ENCODE measurements at places on chromosomes 7 and 10.

DNA sequence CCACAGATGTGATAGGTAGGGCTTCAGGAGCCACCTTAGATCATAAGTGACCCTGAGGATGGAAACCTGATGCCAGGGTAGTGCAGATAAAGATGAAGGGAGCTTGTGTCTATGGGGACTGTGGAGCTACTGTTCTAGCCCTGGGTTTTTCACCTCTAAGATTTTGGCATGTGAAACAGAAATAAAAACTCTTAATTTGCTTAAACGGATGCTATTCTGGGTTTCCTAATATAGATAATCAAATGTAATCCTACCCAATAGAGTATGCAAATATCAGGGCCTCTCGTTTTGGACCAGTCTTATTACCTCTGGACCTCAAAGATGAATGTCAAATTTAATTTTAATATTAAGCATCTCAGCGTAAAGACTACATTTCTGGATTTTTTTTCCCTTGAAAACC, 49.3 kb downstream of the ABCB4 start:
- H3K4me1 ChIP-seq, result no peaks in the 10 kb centered on the region
- no peak overlapping the region for H3K27ac ChIP-seq
- no peaks in the 10 kb centered on the region for H3K36me3 ChIP-seq
- no peaks in the 10 kb centered on the region for H3K27me3 ChIP-seq
- H3K4me3 ChIP-seq, result no peak overlapping the region

DNA sequence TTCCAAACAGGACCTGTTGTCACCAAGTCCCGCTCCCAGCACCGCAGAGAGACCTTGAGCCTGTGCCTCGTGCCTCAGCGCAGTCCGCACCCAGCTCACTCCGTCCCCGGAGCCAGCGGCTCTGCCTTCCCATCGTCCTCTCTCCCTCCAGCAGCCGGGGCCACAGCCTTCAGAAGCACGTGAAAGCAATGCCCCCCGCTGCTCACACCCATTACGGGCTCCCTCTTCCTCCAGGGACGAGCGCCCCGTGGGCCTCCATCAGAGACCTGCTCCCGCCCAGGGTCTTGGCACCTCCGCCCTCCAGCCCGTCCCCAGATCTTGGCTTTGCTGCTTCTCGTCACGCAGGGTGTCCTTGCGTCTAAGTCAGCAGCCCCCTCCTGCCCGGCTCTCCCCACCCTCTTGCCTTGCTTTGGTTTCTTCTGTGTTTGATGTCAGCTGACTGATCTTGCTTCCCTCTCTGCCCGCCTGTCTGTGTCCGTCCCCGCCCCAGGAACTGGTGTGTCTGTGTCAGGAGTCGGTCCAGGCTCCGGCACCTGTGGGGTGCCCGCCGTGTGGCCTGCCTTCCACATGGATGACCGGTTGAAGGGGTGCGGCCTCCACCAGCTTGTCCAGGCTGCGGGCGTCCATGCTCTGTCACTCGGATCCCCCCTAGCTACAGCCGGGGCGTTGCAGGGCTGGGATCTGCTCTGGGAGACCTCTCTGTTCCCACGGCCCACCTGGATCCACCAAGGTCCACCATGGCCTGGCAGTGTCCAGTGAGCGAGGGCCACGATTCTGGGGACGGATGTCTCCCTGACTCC, 61.9 kb downstream of the FOXL3 start:
- H3K27me3 ChIP-seq, result no peaks in the 10 kb centered on the region
- H3K4me1 ChIP-seq, result no peaks in the 10 kb centered on the region
- no peaks in the 10 kb centered on the region for H3K36me3 ChIP-seq
- no peak for DNase-seq
- H3K4me3 ChIP-seq, result no peak overlapping the region

DNA sequence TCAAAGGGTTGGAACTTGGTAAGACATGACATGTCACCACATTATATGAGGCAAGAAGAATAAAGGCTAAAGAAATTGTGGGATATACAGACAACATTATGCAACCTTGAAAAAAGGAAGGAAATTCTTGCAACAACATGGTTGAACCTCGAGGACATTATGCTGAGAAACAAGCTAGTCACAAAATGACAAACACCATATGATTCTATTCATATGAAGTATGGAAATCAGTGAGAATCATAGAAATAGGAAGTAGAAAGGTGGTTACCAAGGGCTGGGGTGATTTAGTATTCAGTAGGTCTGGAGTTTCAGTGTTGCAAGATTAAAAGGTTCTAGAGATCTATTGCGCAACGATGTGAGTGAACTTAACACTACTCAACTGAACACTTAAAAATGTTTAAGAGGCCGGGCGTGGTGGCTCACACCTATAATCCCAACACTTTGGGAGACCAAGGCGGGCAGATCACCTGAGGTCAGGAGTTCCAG, 126.9 kb upstream of the TBX20 start:
- H3K27me3 ChIP-seq, result no peaks in the 10 kb centered on the region
- no peak overlapping the region for H3K4me3 ChIP-seq
- no peaks in the 10 kb centered on the region for H3K4me1 ChIP-seq
- no peak for DNase-seq
- H3K27ac ChIP-seq, result no peak overlapping the region
- no peaks in the 10 kb centered on the region for H3K36me3 ChIP-seq

DNA sequence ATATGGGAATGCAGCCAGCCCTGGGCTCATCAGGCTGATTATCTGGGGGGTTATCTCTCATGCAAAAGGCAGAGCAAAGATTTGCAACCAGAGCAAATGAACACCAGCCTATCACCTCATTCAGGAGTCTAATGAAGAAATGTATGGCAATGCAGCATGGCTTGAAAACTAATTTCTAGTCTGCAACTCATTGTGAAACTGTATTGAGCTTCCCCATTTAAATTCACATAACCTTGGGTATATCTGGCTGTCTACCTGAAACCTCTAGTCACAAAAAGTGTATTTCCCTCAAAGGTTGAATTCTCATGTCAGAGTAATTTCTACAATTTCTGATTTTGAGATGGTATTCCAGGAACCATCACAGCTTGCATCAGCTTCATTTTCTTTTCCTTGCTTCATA, 240.0 kb downstream of the SDHAF3 start:
- no peaks in the 10 kb centered on the region for H3K4me1 ChIP-seq
- no peak overlapping the region for H3K27ac ChIP-seq
- no peak for DNase-seq
- no peaks in the 10 kb centered on the region for H3K36me3 ChIP-seq
- H3K4me3 ChIP-seq, result no peak overlapping the region
- no peaks in the 10 kb centered on the region for H3K27me3 ChIP-seq

- no peaks in the 10 kb centered on the region for H3K27me3 ChIP-seq
- no peak overlapping the region for H3K4me3 ChIP-seq
- no peak overlapping the region for H3K27ac ChIP-seq
- H3K4me1 ChIP-seq, result peaks cover 5% of the 10 kb centered on the region
- H3K36me3 ChIP-seq, result no peaks in the 10 kb centered on the region
Observed at GRCh38 chr10:36578306-36578705, 547.1 kb upstream of the ANKRD30A start.

GRCh38 chr7:141001122-141001521, 13.6 kb downstream of the MRPS33 start:
- no peak overlapping the region for H3K27ac ChIP-seq
- peaks cover 1% of the 10 kb centered on the region for H3K36me3 ChIP-seq
- no peak for DNase-seq
- H3K4me1 ChIP-seq, result no peaks in the 10 kb centered on the region
- no peak overlapping the region for H3K4me3 ChIP-seq
- no peaks in the 10 kb centered on the region for H3K27me3 ChIP-seq

DNA sequence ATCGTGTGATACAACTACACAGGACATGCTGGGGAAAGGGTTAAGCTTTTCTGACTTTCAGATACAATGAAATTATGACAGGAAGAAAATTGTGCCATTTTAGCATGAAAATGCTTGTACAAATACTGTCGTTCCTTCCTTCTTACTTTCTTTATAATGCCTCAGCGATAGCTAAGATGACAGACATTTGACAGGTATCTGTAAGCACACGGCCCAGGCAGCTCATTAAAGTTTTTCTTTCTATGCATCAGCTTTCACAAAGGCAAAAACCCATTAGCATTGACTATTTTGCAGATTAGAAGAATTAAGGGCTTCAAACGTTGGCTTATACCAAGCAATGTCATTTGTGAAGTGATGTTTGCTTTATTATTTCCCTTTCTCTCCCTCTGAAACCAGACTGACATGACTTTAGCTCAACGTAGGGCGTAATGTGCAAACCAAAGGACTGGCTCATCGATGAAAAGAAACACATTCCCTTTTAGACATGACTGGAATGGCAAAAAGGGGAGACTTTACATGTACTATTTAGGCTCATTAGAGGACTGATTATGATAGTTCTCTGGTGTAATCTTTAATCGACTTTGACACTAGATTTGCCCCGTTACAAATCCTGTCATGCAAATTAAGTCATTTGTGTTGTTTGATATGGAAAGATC, 258.4 kb upstream of the SP8 start:
- H3K27ac ChIP-seq, result no peak overlapping the region
- H3K4me1 ChIP-seq, result no peaks in the 10 kb centered on the region
- H3K4me3 ChIP-seq, result no peak overlapping the region
- no peaks in the 10 kb centered on the region for H3K36me3 ChIP-seq
- no peaks in the 10 kb centered on the region for H3K27me3 ChIP-seq

DNA sequence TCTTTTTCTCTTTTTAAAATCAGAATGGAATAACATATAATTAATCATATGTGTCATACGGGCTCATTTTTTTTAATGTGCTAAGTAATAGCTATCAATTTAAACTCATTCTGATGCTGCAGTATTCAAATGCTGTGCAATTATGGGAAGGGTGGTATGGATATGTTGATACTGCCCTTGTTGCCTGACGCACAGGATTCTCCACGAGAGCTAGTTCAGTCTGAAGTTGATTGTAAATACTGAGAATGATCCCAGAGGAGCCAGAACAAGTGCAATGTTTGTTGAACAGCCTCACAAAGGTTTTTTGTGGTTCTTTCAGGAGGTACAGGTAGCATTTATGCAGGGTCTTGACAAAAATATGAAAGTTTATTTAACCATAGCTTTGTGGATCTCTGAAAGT, 13.4 kb downstream of the NPY start:
- H3K4me3 ChIP-seq, result no peak overlapping the region
- no peaks in the 10 kb centered on the region for H3K36me3 ChIP-seq

- H3K4me3 ChIP-seq, result no peak overlapping the region
- no peaks in the 10 kb centered on the region for H3K4me1 ChIP-seq
- H3K27me3 ChIP-seq, result no peaks in the 10 kb centered on the region
- H3K36me3 ChIP-seq, result no peaks in the 10 kb centered on the region
- H3K27ac ChIP-seq, result no peak overlapping the region
Observed at GRCh38 chr10:86003201-86003621, 363.4 kb downstream of the GRID1 start.

DNA sequence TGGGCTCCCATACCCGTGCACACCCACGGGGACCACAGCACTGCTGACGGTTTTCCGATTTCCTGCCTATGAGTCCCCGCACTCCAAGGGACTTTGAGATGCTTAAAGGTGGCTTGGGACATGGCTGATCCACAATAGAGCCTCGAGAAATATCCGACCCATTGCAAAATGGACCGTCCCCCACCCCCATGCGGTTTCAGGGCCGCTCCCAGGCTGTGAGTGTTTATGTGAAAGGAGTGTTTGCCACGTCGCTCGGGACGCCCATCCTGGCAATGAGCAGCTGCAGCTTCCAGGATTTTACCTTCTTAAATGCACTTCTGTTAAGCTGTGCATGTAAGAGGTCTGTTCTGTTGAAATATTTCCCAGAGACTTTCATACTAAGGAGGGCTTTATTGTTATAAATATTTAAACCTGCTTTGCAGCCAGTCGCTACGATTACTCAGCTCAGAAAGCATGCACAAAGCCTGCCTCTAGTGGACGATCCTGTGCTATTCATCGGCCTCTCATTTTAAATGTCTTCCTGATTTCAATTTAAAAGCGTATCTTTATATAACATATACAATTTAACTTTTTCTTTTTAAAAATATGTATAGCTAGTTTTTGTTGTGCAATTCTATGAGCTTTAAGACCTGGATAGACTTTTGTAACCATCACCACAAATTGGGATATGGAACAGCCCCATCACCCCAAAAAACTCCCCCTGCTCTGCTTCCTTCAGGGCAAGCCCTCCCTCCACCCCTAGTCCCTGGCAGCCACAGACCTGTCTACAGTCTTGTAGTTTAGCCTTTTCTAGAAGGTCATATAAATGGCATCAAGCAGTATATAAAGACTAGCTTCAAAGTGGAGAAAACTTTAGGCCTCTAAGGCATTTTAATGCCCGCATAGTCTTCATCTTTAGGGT, 418.3 kb downstream of the PAXIP1 start:
- no peaks in the 10 kb centered on the region for H3K27me3 ChIP-seq
- no peak overlapping the region for H3K4me3 ChIP-seq
- DNase-seq, result no peak
- no peak overlapping the region for H3K27ac ChIP-seq
- H3K4me1 ChIP-seq, result no peaks in the 10 kb centered on the region

DNA sequence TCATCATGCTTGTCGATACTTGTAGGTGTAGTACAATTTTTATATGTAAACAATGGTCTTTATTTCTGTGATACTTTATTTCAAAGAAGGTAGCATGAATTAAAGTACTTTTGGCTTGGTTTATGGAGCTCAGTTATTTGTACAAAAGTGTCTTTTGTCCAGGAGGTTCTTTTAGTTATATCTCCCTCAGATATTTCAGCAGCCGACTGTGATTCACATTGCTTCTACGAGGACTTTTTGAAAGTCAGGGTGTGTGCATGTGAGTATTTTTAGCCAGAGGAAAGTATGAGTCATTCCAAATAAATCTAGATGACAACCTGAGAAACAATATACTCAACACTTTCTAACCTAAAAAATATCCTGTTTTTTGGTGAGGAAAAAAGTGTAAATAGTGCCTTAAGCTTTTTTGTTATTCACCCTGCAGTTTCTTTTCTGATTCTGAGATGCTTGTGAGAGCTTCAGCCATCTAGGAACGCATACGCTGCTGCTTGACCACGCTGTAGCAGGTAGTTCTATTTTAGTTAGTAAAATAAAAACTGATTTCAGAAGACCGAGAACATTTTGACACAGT, 595 bp upstream of the SUN1 start:
- DNase-seq, result no peak
- no peaks in the 10 kb centered on the region for H3K36me3 ChIP-seq
- peak overlapping the region; percentile 82 for H3K27ac ChIP-seq
- no peaks in the 10 kb centered on the region for H3K27me3 ChIP-seq
- peaks cover 84% of the 10 kb centered on the region for H3K4me1 ChIP-seq

- no peaks in the 10 kb centered on the region for H3K36me3 ChIP-seq
- no peak overlapping the region for H3K4me3 ChIP-seq
- no peaks in the 10 kb centered on the region for H3K4me1 ChIP-seq
Observed at GRCh38 chr10:129978322-129978721, 14.2 kb upstream of the EBF3 start.

DNA sequence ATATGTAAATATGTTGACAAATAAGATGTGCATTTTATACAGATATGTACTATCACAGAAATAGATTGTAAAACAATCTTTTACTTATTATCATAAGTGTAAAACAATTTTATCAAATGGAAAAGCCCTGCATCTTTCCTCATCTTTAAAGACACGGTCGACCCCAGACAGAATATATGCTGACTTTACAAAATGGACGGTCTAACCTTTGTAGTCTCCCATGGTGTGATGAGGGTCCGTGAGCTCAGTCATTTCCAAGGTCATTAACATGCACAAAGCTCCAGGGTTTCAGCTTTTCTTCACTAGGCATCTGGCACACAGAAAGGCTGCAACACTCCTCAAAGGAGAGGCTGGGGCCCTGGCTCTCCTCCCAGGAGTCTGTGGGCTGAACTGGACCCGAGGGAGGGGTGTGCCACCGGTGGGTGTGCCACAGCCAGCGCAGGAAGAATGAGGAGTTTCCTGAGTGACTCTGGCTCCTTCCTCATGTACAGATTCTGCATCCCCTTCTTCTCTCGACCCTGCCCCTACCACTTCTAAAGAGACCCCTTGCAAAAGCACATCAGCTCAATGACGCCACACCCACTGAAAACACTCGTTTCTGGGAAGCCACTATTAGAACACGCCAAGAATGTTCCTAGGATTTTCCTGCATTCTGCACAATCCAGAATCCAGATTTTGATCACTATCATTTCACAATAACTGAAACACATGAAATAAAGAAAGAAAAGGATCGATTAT, 26.2 kb upstream of the ABLIM1 start:
- DNase-seq, result no peak
- peak overlapping the region; percentile 67 for H3K27ac ChIP-seq
- H3K4me1 ChIP-seq, result peaks cover 9% of the 10 kb centered on the region
- H3K4me3 ChIP-seq, result peak overlapping the region; percentile 39
- no peaks in the 10 kb centered on the region for H3K36me3 ChIP-seq
